GM23248 (cell line): ENCODE measurements at places on chromosomes 13 and 19.

- DNase-seq, result peak; percentile 33
Observed at GRCh38 chr13:73228546-73228945, 169.7 kb downstream of the KLF5 start.

- no peak for DNase-seq
Observed at GRCh38 chr13:112754281-112755025, 64.6 kb downstream of the ATP11A start.

- no peak for DNase-seq
Observed at GRCh38 chr19:2869618-2870017, 2.5 kb downstream of the ZNF556 start.

DNA sequence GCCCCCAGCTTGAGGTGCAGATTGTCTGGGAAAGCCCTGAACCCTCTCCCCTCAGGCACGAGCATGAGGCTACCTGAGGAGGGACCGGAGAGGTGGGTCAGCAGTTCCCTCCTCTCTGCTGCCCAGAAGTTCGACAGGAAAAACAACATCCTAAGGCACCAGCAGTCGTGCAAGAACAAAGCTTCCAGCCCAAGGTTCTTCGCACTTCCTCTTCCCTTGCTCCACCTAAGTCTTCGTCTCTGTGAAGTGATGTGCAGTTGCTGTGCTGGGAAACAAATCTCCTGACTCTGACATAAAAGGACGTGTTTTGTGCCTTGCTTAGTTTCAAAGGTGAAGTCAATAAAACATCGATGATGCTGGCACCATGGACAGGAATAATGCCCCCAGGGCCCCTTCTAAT is 173.3 kb downstream of the USP12 start:
- no peak for DNase-seq

GRCh38 chr19:3338541-3339181 is 27.7 kb upstream of the NFIC start:
- no peak for DNase-seq

GRCh38 chr19:48006762-48007161 is 12.3 kb downstream of the ELSPBP1 start:
- peak; percentile 4 for DNase-seq

- DNase-seq, result no peak
Observed at GRCh38 chr13:89610881-89611280, 1736.6 kb upstream of the MIR17HG start.

GRCh38 chr13:29918845-29919244 is 68.4 kb upstream of the UBL3 start:
- peak; percentile 94 for DNase-seq

DNA sequence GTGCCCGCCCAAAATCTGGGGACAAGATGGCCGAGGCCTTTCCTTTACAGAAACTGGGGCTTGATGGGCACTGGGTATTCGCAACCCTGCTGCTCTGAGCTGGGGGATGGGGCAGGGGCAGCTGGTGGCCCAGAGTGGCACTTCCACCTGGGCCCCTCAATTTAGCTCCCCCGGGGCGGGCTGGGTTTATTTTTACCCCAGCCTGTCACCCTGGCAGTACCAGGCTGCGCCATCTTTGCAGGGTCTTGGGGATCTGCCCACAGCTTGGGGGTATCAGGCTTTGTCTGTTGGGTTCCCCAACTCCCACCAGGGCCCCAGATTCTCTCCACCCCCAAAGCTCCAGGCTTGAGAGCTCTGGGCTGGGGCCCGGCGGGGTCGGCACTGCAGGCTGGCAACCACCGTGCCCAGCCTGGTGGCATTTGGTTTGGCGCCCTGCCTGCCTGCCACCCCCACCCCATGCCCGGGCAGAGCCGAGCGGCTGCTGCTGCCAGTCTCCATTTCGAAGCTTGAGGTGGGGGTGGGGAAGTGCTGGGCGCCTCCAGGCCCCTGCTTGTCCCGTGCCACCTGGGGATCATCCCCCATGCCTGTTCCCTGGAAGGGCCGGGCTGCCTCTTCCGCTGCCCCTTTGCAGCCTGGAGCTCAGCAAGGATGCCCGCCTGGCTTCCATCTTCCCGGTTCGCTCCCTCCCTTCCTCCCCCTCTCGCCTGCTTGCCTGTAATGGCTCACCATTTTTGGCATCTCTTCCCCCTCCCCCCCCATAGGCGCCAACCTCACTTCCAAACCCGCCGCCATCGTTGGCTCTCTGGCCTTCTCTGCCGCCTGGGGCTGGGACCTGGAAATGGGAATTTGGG is 11.4 kb downstream of the NFIX start:
- peak; percentile 54 for DNase-seq
